Activated CD4-positive, alpha-beta memory T cell treated with anti-CD3 and anti-CD28 coated beads, Interleukin-2, amount 10 ng/mL, durations not matched to agents 7 days and 5 days (primary cell): ENCODE measurements at places on chromosomes 13 and 19. TPM values are rescaled to one million over a fixed set of nuclear protein-coding genes. Genes with fewer than 3 reads are reported as not detected.

- H3K27me3 ChIP-seq = no peaks in the 10 kb centered on the region
- peaks cover 29% of the 10 kb centered on the region for H3K36me3 ChIP-seq
- peaks cover 8% of the 10 kb centered on the region for H3K4me1 ChIP-seq
- H3K4me3 ChIP-seq = peak overlapping the region; percentile 97
- peak overlapping the region; percentile 86 for H3K27ac ChIP-seq
- no peak for DNase-seq
These were observed 656 bp downstream of the ZNF155 start for GRCh38 chr19:43984687-43985000.

DNA sequence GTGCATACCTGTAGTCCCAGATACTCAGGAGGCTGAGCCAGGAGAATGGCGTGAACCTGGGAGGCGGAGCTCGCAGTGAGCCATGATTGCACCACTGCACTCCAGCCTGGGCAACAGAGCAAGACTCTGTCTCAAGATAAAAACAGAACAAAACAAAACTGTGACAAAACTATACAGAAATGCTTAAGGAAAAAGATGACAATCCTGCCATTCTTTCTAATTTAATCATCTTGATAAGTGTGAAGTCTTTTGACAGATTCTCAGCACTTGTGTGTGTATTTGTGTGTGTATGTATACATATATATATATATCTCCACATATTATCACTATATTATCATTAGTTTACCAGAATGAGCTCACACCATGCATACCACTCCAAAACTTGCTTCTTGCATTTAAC, 12.3 kb downstream of the HTR2A start:
- H3K4me1 ChIP-seq = no peaks in the 10 kb centered on the region
- no peak for DNase-seq
- H3K27ac ChIP-seq = no peak overlapping the region
- H3K4me3 ChIP-seq = no peak overlapping the region

DNA sequence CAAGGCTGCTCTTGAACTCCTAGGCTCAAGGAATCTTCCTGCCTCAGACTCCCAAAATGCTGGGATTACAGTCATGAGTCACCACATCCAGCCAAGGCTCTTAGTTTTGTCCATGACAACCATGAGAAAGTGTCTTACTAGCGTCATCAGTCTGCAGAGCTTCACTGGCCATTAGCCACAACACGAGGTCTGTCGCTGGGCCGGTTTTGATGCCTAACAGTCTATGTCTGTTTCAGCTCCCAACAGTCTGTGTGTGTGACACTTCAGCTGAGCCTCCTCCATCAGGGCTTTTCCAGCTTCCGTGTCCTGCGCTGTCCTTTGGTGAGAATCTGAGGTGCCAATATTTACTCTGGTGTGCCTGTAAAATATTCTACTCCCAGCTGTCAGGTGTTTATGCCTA, 47.6 kb downstream of the CEP89 start:
- no peaks in the 10 kb centered on the region for H3K4me1 ChIP-seq
- no peak overlapping the region for H3K27ac ChIP-seq
- no peak for DNase-seq
- no peak overlapping the region for H3K4me3 ChIP-seq
- H3K36me3 ChIP-seq = peaks cover 17% of the 10 kb centered on the region

- peaks cover 24% of the 10 kb centered on the region for H3K27me3 ChIP-seq
- peaks cover 42% of the 10 kb centered on the region for H3K4me1 ChIP-seq
- no peak overlapping the region for H3K27ac ChIP-seq
- DNase-seq = no peak
- no peak overlapping the region for H3K4me3 ChIP-seq
- H3K36me3 ChIP-seq = peaks cover 7% of the 10 kb centered on the region
These were observed 10.2 kb upstream of the TNFSF14 start for GRCh38 chr19:6680141-6680540.

GRCh38 chr19:21608571-21608970, 103.2 kb downstream of the ZNF429 start:
- H3K4me1 ChIP-seq = peaks cover 10% of the 10 kb centered on the region
- no peak overlapping the region for H3K27ac ChIP-seq
- H3K36me3 ChIP-seq = no peaks in the 10 kb centered on the region
- no peaks in the 10 kb centered on the region for H3K27me3 ChIP-seq
- no peak overlapping the region for H3K4me3 ChIP-seq

GRCh38 chr13:20960663-20961309, 58.2 kb upstream of the XPO4 start:
- no peaks in the 10 kb centered on the region for H3K4me1 ChIP-seq
- no peak overlapping the region for H3K27ac ChIP-seq
- no peak overlapping the region for H3K4me3 ChIP-seq
- H3K27me3 ChIP-seq = peaks cover 18% of the 10 kb centered on the region

GRCh38 chr13:72875233-72875632, 93.3 kb downstream of the PIBF1 start:
- no peak for DNase-seq
- no peak overlapping the region for H3K27ac ChIP-seq
- peaks cover 34% of the 10 kb centered on the region for H3K36me3 ChIP-seq
- no peaks in the 10 kb centered on the region for H3K27me3 ChIP-seq
- H3K4me3 ChIP-seq = no peak overlapping the region
- peaks cover 4% of the 10 kb centered on the region for H3K4me1 ChIP-seq

- H3K27me3 ChIP-seq = no peaks in the 10 kb centered on the region
- H3K36me3 ChIP-seq = peaks cover 17% of the 10 kb centered on the region
- no peak for DNase-seq
These were observed 13.6 kb downstream of the ZSWIM4 start for GRCh38 chr19:13808856-13809255.

DNA sequence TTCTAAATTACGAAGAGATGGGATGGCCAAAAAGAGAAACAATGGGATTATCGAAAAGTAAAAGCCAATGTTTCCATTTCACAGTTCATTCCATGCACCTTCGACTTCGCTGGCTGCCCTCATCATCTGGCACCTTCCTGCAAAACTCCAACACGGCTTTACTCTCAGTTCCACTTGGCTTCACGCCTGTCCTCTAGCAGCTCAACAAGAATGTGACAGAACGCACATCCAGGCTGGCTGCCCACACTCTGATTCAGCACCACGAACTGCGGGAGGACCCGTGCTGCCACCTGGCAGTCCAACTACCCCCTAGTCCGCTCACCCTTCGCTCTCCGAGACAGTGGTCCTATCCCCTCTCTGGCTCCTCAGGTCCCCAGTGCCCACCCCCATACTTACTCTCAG, 11.7 kb downstream of the ATP7B start:
- H3K4me3 ChIP-seq = no peak overlapping the region
- peaks cover 26% of the 10 kb centered on the region for H3K27me3 ChIP-seq
- no peak overlapping the region for H3K27ac ChIP-seq
- no peaks in the 10 kb centered on the region for H3K36me3 ChIP-seq

GRCh38 chr13:110179116-110179856, 127.7 kb downstream of the COL4A1 start:
- no peak for DNase-seq
- H3K27ac ChIP-seq = no peak overlapping the region
- no peaks in the 10 kb centered on the region for H3K36me3 ChIP-seq
- H3K4me1 ChIP-seq = no peaks in the 10 kb centered on the region
- H3K4me3 ChIP-seq = no peak overlapping the region

CD70 gene
- total RNA-seq = 64.1 TPM

FFAR3 gene
- total RNA-seq = 0.63 TPM

PSG7 gene
- total RNA-seq = not detected

URAD gene
- not detected for total RNA-seq

SIGLEC12 gene
- total RNA-seq = 0.35 TPM
